ENCODE measurements at places on chromosomes 11 and 22.

DNA sequence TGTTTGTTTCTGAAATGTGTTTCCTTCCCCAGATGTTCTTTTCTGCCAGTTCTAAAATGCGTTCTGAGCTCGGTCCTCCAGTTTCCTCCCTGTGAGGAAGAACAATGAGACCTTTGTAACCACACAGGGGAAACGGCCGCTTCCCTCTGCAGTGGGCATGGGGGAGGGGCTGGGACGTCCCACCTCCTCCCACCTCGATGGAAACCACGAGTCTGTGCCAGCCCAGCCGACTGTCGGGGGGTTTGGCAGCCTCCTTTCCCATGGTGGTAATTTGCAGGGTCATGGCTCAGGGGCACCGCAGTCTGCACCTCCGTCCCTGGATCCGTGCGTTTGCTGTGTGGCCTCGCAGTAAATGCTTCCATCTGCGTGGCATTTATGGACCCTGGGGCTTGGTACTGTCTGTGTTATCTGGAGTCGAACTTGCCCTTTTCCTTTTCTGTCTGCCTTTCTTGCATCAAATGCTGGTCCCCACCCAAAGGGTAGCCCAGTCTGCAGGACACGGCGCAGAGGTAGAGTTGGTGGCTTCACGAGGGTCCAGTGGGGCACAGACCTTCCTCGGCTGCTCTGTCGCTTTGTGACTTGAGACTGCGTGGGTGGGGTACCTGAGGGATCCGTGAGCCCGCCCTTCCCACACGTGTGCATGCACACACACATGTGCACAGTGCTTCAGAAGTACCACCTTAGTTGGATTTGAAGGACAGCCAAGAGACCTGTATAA lies 16.1 kb downstream of the LRP5 start:
- peak; percentile 55 for DNase-seq

DNA sequence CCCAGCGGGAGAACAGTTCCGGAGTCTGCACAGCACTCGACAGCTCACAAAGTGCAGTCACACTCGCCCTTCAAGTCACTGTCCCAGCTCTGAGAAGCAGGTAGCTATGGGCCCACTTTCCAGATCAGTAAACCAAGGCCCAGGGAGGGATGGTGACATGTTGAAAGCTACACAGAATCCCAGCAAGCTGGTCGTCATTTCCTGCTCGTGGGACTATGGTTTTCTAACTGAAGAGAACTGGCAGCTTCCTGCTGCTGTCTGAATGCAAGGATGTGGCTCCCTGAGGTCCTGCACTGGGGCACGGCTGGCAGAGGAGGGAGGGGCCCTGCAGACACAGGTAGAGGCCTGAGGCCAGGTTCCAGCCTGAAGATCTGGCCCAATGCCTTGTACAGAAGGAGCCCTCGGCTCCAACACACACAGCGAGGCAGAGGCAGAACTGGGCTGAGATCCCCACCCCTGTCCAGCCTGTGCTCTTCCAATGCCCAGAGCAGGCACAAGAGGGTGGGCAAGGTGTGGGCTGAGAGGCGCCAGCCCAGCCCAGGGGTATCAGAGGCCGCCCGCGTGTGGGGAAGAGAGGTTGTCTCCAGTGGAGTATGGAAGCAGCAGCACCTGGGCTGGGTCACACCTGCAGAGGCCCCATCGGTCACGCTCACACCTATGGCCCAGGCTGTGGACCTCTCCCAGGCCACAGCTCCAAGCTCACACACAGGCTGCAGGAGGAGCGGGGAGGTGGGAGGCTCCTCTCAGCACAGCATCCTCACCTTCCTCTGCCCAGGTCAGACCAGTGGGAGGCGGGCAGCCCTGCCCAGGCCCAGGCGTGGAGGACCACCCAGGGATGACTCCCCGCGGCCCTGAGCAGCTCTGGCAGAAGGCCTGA lies 119.2 kb downstream of the PHF21B start:
- DNase-seq = no peak

DNA sequence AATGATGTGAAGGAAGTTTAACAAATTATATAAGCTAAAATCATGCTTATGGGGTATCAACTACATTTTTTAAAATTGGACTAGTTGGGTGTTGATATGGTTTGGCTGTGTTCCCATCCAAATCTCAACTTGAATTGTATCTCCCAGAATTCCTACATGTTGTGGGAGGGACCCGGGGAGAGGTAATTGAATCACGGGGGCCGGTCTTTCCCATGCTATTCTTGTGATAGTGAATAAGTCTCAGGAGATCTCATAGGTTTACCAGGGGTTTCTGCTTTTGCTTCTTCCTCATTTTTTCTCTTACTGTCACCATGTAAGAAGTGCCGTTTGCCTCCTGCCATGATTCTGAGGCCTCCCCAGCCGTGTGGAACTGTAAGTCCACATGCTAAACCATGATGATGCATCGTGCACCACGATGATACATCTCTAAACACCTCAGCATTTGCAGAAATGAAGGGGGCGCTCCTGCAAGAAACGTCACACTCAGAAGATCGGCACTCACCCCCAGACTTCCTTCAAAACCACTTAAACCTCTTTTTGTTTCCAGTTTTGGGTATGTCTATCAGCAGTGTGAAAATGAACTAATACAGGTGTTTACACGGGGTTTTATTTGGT lies 340.0 kb downstream of the SHANK2 start:
- no peak for DNase-seq

DNA sequence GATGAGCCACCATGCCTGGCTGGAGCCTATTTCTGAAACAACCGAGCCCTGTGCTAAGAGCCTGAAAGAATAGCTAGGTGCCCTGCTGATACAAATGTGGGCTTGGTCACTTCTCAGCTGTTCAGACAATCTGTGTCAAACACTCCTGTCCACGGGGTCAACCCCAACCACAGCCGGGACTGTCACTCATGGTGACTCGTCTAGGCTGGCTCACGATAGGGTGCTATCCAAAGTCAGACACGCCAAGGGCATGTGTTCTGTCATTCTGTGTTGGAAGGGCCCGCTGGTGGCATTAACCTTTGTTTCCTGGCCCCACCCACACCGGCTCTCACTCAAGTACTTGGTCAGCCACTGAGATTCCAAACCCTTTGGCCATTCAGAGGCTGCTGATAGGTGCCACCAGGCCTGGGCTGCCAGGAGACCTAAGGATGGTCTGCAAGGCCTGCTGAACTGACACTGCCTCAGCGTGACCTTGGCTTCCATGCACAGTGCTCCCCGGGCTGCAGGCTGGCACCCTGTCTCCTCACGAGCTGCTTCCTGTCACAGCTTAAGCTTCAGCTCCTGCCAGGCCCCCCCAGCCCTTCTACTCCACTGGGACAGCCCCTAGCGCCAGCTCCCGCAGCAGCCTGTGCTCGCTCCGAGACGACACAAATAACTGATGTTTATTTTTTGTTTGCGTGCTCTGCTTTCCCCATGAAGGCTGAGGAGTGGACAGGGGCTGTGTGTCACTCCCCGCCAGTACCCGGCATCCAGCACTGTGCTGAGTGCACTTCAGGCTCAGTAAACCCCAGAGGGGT lies 14.2 kb upstream of the CDC42BPG start:
- DNase-seq = no peak

Data from C1 segment of cervical spinal cord (tissue), 14 donors.